NCI-H187 treated with DMSO at 0.1 percent for 48 hours (cell line): ENCODE measurements at places on chromosomes 7 and 10.

- no peak for DNase-seq
Measured at GRCh38 chr10:103546401-103546800, 52.9 kb downstream of the NEURL1 start.

DNA sequence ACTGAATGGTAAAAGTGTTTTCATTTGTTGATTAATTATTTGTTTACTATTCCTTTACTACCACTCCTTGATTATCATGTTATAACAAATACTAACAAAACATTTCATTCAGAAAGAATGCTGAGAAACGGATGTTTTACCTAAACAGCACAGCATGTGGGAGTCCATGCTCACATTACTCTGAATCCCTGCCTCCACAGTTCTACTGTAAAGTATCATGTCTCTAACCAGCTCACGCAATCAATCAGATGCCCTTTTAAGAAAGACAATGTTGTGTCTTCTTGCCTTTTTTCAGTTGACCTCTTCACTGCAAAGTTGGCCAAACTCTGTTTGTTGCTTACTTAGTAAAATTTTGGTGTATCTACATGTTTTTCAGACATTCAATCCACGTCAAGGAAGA lies 232.5 kb upstream of the MDFIC start:
- no peak for DNase-seq

GRCh38 chr10:69759641-69760040 lies 42.1 kb upstream of the COL13A1 start:
- DNase-seq = no peak

DNA sequence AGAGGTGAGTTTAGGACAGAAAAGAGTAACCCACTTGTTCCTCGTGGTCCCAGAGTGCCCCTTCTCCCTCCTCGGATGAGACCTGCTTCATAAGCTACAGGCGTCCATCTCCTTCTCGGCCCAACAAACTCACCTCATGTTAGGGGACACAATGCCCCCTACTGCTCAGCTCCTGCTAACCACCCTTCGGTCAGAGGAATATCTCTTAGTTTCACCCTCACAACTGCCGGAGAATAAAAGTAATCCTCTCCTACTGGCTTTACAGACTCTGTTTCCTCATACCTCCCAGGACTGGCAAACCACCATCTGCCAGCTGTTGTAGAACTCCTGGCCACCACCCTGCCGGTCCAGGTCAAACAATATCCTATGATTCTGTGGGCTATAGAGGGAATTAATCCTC lies 3.2 kb downstream of the AKR1B15 start:
- DNase-seq = no peak

GRCh38 chr10:32328499-32328898 lies 18.5 kb downstream of the EPC1 start:
- DNase-seq = no peak

- DNase-seq = no peak
Measured at GRCh38 chr7:78528964-78529363, 730.4 kb downstream of the PHTF2 start.
